ENCODE measurements at places on chromosomes 5 and 9.

- no peak for DNase-seq
Observed at GRCh38 chr5:71828291-71829040, 109.4 kb downstream of the CARTPT start.

GRCh38 chr9:37083654-37084053, 36.7 kb upstream of the ZCCHC7 start:
- no peak for DNase-seq

DNA sequence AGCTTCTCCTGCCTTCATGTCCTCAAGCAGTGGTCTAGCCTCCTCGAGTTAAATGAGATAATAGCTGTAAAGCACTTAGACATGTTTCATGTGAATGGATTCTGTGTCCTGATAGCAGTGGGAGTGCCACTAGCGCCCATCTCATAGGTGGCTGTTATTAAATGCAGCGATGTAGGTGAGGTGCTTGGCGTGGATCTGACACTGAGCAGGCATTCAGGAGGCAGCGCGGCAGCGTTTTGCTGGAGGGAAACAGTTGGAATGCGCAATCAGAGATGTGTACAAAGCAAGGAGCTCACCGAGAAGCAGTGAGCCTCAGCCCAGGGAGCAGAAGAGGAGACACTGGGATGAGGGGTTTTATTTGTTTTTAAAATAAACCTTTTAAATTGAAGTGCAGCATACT, 106.6 kb downstream of the RGS3 start:
- DNase-seq: no peak

DNA sequence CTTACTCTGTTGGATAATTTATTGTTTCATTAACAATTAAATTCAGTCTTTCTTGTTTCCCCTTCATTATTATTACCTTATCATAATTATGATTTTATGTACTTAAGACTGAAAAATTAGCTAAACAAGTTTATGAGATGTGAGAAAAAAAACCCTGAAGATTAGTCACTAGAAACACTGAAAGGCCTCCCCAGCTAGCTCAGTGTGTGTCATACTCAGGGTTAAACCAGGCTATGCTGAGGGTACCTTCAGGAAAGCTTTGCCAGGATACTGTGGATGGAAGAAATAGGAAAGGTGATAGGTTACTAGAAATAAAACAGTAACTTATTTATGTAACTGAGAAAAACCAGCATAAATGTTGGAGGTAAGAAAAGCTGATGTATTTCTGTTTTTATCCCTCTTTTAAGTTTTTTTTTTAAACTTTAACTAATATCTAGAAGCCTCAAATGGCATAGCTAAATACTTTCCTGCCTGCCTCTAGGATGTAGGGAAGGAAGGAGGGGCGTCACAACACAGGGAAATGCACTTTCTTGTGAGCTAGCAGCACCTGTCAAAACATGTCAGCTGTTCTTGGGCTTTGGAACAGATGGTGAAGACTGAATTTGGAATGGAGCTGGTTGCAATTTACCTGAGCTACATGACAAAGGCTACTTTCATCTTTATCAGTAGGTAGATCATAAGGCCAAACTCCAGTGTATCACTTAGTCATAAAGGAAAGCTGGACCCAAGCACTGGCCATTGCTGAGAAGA, 24.2 kb downstream of the NMRK1 start:
- DNase-seq: no peak

GRCh38 chr5:180026320-180026719, 45.2 kb downstream of the RNF130 start:
- no peak for DNase-seq

DNA sequence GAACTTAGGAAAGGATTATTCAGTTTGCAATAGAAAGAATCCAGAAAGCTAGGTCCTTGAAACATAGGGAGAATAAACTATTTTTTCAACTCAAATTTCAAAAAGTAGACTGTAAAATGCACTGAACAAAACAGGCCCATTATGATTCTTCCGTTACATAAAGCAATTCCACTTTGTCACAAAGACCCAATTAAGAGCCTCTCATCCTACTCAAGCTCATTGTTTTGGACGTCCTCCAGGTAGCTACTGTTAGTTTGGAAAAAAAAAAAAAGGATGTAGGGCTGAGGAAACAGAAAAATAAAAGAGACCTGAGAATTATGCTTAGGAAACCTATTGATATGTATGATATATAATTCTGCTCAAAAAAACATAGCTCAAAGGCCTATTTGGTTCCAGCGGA, 74.0 kb downstream of the DIRAS2 start:
- DNase-seq: no peak

DNA sequence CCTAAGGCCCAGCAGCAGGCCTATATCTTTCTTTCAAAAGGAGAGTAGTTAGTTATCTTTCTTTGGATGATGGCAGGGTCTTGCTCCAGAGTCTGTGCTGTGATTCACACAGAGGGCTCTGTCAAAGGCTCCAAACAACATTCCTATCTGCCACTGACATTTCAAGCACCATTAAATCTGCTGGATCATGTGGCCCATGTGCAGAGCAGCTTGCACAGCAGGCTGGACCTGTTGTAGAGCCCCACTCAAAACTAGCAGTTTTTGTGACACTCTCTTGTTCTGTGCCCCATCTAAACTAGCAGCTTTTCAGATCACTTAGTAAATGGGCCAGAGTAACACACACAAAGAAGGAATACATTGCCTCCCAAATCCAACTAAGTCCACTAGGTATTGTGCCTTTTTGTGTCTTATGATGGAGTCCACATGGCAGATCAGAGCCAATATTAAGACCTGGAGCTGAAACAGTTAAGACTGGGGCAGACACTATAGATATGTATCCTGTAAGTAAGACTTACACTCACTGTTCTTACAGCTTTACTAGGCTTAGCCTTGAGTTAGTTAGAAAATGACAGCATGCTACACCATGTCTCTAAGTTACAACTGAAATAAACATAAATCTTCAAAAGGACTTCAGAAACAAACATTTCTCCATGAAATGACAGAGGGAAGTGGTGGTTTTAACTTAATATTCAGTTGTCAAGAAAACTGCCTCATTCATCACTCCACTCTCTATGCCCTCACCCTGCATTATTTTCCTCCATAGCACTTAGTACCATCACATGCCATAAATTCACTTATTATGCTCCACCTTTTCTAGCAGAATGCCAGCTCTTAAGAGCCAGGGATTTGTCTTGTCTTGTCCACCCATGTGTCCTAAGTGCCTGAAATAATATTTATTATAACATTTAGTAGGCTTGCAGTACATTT, 400.9 kb downstream of the RAB3C start:
- DNase-seq: no peak

GRCh38 chr9:134128727-134129679, 6.9 kb upstream of the WDR5 start:
- no peak for DNase-seq

GRCh38 chr5:145484158-145484557, 351.0 kb downstream of the PRELID2 start:
- peak; percentile 35 for DNase-seq

GRCh38 chr5:6717247-6717646, 4.0 kb downstream of the TENT4A start:
- no peak for DNase-seq

DNA sequence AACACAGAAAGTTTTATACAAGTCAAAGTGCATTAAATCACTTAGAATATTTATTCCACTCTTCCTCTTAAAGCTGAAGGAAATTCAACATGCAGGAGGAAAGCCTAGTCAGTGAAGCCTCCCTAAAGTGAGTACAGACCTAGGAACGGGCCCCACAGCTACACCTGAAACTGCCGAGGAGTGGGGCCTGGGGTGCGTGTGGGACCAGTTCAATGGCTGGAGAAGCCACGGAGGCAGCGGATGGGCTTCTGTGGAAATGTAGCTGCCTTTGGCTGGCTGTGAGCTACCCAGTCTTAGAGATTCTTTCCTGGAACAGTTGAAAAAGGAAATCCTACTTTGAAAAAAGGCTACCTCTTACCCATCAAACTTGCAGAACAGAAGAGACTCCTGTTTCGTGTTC, 16.6 kb downstream of the ARPC5L start:
- no peak for DNase-seq

DNA sequence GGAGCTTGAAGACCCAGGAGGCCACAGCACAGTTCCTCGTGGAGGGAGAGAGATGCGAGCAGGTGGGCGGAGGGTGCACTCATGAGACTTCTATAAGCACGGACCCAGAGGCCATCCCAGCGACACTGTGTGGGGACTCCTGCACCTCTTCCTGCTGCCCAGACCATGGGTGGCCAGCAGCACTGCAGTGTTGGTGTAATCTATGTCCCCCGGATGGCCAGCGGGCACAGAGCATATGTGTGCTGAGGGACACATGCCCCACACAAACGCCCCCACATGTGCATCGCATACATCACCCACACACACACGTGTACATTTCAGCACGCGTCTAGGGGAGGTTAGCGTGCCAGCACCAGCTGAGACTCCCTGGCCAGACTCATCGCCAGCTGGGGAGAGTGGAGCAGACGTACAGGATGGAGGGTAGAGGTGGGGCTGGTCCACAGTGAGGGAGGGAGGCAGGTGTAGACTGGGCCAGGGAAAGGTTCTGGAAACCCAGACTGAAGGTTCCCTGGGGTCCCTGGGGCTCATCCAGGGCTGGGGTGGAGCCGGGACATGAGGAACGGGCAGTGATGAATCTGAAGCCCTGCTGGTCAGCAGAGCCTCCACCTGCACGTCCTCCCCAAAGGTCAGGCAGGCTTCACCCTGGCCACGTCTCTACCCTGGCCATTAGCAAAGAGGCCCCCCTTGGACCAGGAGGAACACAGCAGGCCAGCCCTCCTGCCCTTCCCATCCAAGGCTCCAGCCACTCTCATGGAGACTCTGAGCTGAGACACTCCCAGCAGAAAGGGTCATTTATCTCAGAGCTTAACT, 27.6 kb downstream of the ADAMTS2 start:
- no peak for DNase-seq

- DNase-seq: no peak
Observed at GRCh38 chr9:125464591-125465385, 203.2 kb downstream of the GAPVD1 start.

- DNase-seq: no peak
Observed at GRCh38 chr5:158943569-158943968, 156.1 kb downstream of the EBF1 start.

DNA sequence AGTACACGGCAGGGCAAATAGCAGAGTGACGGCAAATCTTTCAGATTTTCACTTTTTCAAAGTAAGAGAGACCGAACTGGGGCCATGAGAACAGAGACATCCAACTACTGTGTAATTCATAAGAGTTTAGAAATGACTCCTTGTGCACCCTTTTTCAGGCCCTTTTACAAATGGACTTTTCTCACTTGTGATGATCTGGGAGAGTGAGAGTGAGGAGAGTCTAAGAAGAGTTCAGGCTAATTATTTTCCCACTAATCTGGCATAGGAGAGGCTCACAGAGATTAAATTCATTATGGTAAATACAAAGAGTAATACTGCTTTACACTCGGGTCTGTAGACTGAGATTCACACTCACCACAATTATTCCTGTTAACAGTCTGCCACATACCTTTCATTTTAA, 880 bp upstream of the CCNG1 start:
- no peak for DNase-seq

DNA sequence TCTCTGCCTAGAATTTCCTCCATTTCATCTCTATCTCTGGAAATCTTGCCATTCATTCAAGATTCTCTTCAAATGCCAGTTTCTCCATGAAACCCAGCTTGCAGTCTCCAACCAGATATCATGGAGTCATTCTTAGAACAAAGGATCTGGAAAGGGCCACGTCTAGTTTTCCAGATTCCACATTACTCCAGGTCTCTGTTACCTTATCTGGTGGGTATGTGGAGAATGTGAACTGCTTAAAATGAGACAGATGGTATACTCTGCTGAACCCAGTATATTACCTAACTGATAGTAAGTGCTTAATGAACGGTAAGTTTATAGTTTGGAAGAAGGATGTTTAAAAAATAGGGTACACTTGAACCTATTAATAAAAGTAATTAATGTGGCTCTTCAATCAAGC, 52.3 kb upstream of the ZSWIM6 start:
- no peak for DNase-seq

DNA sequence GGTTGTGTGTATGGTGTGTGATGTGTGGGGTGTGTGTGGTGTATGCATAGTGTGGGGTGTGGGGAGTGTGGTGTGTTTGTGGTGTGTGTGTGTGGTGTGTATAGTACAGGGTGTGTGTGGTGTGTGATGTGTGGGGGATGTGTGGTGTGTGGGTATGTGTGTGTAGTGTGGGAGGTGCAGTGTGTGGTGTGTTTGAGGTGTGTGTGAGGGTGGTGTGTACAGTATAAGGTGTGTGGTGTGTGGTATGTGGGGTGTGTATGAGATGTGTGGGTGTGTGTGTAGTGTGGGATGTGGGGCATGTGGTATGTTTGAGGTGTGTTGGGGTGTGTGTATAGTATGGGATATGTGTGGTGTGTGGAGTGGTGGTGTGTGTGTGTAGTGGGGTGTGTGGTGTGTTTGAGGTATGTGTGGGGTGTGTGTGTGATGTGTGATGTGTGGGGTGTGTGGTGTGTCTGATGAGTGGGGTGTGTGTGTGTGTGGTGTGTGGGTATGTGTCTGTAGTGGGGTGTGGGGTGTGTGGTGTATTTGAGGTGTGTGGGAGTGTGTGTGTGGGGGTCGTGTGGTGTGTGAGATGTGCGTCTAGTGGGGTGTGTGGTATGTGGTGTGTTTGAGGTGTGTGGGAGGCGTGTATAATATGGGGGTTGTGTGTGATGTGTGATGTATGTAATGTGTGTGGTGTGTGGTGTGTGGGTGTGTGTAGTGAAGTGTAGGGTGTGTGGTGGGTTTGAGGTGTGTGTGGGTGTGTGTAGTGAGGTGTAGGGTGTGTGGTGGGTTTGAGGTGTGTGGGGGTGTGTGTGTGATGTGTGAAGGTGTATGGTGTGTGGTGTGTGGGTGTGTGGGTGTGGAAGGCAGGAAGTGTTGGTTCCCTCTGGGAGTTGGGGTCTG, 8.6 kb downstream of the ECSCR start:
- no peak for DNase-seq

DNA sequence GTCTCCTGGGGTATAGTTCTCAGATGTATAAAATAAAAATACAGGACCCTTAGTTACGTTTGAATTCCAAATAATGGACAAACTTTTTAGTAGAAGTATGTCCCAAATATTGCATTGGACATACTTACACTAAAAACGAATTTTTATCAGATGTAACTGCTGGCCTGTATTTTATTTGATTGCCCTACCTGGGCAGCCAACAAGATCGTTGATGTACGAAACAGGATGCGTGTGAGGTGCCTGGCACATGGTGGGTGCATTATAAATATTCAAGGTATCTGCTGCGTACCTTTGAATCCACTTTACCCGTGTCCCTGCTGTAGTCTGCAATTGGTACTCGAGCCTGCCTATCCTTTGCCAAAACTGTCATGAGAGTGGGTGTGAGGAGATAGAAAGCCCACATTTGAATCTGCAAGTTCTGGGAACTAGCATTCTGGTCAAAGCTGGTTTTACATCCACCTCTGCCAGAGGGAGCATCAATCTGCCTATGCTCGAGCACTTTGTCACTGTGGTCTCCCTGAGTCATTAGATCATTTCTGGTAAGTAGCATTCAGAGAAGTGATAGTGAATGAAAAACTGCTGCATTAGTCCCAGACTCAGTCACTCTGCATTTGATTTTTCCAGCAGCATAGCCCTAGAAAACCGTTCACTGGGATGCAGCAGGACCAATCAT, 133.7 kb upstream of the IQGAP2 start:
- DNase-seq: no peak

Measured in AG09309 (cell line).